ENCODE measurements at places on chromosomes 12 and 14. TPM values are rescaled to one million over a fixed set of nuclear protein-coding genes. Genes with fewer than 3 reads are reported as not detected.
A peak's percentile ranks its signal among the peaks of the same experiment; 100 is the strongest.

DNA sequence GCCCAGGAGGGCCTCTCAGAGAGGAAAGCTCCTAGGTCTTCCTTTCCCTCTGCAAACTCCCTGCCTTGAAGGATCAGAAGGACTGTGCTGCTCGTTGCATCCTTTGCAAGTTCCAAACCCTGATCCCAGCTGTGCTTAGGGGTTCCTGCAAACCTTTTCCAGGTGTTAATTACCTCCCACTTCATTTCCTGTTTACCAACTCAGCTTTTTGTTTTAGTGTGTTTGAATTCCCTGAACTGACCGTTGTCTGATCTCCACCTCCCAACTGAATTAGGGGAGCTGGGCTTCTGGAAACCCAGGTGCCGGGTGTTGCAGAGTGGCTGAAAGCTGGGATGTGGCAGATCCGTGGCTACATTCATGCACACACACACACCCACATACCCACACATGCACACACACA lies 20.6 kb upstream of the BDKRB1 start:
- no peak for DNase-seq

DNA sequence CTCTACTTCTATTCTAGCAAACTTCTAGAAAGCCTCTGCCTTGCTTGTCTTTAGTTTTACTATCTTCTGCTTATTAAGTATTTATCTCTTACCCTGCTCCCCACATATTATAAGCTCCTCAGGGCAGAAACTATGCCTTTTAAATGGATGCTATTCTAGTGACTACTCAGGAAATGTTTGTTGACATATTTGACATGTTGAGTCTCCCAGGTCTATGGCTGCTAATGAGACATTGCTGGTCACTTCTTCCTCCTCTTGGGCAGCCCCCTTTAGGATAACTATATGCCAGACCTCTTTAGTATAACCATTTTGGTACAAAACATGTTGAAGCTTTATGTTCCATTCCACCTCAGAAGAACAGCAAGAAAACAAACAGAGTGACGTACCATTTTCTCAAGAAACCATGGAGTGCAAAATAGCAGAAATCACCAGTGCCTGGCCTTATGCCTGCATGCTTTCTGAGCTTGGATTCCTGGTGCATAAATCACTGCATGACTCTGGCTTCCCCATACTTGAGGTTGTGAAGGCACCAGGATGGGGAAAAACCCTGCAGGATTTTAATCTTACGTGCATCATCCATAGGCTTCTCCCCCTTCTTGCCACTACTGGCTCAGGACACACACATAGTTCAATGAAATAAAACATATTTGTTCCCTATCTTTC lies 202.6 kb downstream of the TMX1 start:
- peak; percentile 70 for DNase-seq

GRCh38 chr12:11658791-11659190 lies 9.3 kb downstream of the ETV6 start:
- no peak for DNase-seq

GRCh38 chr12:67911789-67912188 lies 77.5 kb upstream of the IFNG-AS1 start:
- no peak for DNase-seq

- peak; percentile 86 for DNase-seq
Observed at GRCh38 chr12:28021704-28022103, 49.2 kb upstream of the PTHLH start.

GRCh38 chr12:104680070-104680469 lies 223.3 kb downstream of the CHST11 start:
- no peak for DNase-seq

Gene MARS1
- total RNA-seq = 291 TPM

Data from Panc1 (cell line).